Activated naive CD4-positive, alpha-beta T cell (primary cell): ENCODE measurements at places on chromosomes 3 and 15.

- no peak for DNase-seq
Measured at GRCh38 chr3:186682812-186683211, 17.0 kb downstream of the HRG start.

GRCh38 chr3:115996420-115997108, 373.3 kb downstream of the GAP43 start:
- DNase-seq = no peak

DNA sequence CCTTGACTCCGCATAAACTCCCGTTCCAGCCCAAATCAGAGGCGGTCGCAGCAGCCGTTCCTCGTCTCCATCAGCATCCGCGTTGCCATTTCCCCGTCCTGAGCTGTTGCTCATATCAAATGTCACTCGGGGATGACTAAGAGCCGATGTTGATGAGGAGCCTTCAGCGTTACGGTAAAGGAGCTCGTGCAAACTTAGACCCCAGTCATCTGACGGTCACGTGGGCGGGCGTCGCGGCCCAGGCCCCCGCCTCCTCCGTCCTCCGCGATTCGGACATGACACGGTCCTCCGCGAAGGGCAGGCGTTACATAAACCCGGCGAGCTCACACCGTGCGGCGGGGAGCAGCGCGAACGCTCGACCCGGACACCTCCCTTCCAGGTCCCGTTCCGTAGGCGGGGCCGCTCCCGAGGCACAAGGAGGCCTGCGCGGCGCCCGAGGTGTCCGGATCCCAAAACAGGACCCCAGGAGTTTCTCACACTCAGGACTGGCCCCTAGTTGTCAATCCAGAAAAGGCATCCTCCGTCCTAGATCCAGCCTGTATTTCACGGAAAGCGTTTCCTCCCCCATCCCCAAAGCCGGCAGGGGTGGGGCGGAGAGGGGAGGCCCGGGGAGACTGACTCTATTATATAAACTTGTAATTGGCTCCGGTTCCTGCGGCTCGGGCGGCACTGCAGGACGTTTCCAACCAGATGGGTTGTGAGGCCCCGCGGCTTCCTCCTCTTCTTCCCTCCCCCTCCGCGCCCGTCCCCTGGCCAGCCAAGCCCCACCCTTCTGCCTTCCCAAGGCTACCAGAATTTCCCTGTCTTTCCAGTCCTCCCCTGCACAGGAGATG, 100.0 kb upstream of the IGF1R start:
- peak; percentile 9 for DNase-seq

- DNase-seq = no peak
Measured at GRCh38 chr3:61507946-61508345, 53.4 kb upstream of the PTPRG start.

GRCh38 chr15:78397382-78397781, 40.6 kb upstream of the IREB2 start:
- DNase-seq = no peak

DNA sequence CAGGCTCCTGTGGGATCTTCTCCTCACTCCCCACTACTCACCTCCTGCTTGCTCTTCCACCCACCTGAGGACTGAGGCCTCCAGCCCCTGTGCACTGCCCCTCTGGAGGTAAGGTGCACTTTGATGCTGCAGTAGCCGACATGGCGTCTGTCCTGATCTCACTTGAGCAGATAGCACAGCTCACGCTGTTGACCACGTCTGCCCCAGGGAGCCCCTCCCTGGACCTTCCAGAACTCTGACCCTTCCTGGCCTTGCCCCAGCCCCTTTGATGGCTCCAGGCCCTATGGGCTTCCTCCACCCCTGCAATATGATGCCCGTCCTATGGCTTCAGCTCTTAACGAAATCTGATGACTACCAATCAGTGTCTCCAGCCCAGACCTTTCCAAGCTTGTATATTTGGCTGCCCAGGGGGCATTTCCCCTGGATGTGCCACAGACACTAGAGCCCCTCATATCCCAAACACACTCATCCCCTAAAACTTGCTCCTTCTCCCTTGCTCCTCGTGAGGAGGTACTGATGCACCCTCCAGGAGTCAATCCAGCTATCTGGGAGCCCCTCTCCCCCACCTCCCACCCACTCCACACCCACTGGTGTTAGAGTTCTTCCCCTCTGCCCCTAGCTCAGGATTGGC, 27.1 kb downstream of the KY start:
- DNase-seq = no peak

DNA sequence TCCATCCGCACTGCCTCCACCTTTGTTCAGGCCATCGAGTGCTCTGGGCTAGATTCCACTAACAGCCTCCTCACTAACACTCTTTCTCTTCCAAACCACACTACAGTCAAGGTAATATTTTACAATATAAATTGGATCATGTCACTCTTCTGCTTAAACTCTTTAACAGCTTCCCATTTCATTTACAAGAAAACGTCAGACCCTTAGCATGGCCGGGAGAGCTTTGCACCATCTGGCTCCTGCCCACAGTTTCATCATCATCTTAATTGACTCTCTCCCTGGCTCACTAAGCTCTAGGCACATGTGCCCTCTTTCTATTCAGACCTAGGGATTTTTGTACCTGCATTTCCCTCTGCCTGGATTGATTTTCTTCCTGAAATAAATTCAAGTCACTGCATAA, 354.7 kb downstream of the FGF12 start:
- DNase-seq = no peak

- no peak for DNase-seq
Measured at GRCh38 chr3:182135056-182135455, 423.3 kb downstream of the SOX2 start.

- no peak for DNase-seq
Measured at GRCh38 chr3:4866866-4867265, 112.4 kb upstream of the BHLHE40 start.

- DNase-seq = no peak
Measured at GRCh38 chr15:52200831-52201365, 9.7 kb upstream of the GNB5 start.

DNA sequence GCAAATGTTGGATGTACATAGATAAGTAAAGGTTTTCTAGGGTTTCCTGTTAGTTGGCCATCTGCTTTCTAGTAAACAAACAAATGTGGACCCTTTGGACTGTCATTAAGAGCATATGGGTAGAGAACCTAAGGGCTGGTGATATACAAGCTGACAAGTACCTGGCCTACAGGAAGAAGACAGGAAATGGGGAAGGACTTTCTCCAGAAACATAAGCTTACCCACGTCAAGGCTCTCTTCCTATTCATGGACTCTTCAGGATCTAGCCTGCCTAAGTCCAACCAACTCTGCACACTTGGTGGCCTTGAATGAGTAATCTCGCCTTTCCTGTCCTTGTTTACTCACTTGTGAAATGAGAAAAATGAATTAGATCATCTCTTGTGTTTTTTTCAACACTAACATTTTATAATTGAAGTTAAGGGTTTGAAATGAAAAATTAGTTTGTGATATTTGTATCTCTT, 22.2 kb upstream of the GOLIM4 start:
- DNase-seq = no peak

DNA sequence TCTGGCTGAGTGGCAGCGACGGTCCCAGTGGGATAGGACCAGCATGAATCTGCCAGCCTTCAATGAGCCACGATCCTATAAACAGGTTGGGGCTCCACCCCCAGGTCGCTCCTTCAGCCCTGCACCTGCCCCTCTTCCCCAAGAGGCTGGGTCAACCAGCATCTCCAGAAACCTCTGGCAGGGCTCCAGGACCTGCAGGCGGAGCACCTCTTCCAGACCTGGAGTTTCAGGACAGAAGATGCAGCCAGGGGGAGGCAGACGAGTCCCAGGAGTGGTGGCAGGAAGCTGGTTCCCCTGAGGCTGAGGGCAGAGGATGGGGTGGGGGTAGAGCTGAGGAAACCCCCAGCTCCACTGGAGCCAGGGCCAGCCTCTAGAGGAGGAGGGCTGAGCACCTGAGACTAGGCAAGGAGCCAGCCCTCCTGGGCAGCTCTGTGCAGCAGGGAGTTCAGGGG, at the start of gene PLA2G4D:
TSS of gene PLA2G4D (minus strand) at position 51 of the 452 bp plus-strand sequence. CDS start 103 bp downstream, outside the sequence.
- no peak for DNase-seq

DNA sequence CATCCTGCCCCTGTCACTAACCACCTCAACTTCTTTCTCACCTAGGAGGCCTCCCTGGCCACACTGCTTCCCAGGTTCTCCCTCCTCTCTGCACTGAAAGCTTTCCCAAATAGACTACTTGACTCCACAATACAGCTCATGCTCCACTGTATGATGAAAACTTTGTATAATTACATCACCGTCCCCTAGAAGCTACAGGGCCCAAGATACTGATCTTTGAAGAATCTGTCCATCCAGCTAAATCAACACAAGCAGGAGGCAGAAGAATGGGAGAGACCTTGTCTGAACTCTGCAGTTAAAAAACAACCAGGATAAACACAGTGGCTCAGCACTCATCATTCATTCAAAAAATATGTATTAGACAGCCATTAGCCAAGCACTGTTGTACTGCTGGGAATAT, 26.4 kb upstream of the RPS17 start:
- DNase-seq = no peak

DNA sequence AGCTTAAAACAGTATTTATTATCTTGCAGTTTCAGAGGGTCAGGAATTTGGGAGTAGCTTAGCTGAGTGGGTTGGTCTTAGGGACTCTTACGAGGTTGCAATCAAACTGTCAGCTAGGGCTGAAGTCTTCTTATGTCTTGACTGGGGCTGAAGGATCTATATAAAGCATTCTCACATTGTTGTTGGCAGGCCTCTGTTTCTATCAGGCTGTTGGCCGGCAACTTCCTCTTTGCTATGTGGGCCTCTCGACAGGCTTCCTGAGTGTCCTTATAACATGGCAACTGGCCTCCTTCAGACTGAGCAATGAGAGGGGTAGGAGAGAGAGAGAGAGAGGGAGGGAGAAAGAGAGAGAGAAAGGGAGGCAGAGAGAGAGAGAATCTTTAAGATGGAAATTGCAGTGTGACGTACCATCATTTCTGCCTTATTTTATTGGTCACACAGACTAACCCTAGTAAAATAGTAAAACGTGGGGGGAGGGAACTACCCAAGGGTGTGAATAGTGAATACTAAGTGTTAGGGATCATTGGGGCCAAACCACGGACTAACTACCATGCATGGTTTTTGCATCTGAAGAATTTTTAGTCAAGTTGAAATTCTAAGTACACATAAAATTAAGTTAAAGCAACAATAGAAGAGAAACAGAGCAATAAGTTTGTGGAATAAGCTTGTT, 16.1 kb downstream of the FGF7 start:
- DNase-seq = no peak

GRCh38 chr3:126151562-126152302, 28.7 kb downstream of the ALDH1L1 start:
- no peak for DNase-seq
